ENCODE measurements at places on chromosomes 1 and 21.

- no peak for DNase-seq
These were observed 86.4 kb upstream of the SPATA6 start for GRCh38 chr1:48558366-48558765.

DNA sequence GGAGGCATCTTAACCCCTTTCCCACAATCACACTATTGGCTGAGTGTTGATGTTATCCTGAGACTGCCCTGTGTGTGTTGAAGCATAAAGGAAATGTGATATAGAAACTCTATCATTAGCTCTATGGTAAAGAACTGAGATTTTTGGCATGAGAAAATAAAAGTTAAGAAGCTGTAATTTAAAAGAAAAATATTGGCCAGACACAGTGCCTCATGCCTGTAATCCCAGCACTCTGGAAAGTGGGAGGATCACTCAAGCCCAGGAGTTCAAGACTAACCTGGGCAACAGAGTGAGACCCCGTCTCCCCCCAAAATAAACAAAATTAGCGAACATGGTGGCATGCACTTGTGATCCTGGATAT, 14.2 kb upstream of the RIPK4 start:
- no peak for DNase-seq

- DNase-seq, result no peak
These were observed 271.8 kb downstream of the BRINP2 start for GRCh38 chr1:177442584-177442983.

GRCh38 chr1:30919025-30919881, 10.7 kb upstream of the SDC3 start:
- DNase-seq, result peak; percentile 89

DNA sequence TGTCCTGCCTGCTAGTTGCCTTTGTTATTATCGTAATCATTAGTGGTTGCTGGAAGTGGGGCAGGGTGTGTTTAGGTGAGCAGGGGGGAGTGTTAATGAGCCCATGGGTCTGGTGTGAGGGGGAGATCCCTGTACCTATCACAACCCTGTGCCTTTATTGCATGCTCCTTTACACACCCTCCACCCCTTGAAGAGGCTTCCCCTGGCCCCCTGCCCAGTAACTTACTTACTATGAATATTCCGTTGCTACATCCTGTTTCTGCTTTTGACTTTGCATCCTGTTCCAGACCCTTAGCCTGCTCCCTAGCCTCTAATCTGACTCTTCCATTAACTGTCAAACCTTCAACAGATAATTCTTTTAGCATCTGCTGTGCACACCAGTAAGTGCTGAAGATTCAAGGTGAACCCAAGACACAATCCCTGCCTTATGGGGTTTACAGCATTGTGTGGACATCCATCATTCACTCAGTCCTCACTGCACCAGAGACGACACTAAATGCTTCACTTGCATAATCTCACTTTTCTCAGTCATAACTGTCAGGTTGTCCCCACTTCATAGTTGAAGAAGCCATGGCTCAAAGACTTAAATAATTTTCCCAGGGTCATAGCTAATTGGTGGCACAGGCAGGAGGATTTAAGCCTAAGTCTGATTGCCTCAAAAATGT, 47.9 kb downstream of the CDC7 start:
- DNase-seq, result no peak

GRCh38 chr1:245079021-245079609, 75.7 kb upstream of the KIF26B start:
- DNase-seq, result peak; percentile 52

DNA sequence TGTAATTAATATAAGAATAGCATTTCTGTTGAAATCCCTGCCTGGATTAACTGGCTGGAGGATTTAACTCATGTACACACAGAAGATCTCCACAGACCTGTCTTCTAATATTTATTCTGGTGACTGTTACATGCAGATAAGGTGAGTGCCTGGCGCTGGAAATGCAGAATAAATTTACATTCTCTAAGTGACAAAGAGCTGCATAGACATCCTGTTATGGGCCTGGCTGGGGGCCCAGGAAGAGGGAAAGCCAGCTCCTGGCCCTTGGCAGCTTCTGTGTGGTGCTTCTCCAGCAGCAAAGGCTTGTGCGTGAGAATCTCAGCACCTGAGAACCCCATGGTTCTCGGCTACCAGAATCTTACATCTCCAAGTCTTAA, 446.6 kb downstream of the PTPRU start:
- no peak for DNase-seq

- peak; percentile 92 for DNase-seq
These were observed at the start of gene VAV3 for GRCh38 chr1:107965110-107965991. TSS of gene VAV3 (minus strand) at chr1:107965180. CDS start at chr1:107964869, 311 bp downstream.

DNA sequence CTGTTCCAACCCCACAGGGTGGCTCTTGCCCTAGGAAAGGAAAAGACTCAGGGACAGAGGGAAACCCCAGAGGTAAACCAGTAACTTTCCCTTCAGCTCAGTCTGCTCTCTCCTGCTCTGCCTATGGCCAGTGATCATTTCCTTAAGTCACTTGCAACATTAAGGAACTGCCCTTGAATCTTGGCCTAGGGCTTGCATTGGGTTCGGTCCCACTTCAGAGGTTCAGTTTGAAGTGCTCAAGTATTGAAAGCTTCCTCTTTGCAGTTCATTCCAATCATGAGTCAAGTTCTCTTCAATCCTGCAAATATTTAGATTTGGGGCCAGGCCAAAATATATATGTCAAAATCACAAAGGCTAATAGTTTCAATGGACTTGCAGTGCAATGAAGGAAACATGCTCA, 97.7 kb upstream of the IRF2BP2 start:
- peak; percentile 88 for DNase-seq

- DNase-seq, result no peak
These were observed 35.7 kb upstream of the SYT6 start for GRCh38 chr1:114189398-114189797.

DNA sequence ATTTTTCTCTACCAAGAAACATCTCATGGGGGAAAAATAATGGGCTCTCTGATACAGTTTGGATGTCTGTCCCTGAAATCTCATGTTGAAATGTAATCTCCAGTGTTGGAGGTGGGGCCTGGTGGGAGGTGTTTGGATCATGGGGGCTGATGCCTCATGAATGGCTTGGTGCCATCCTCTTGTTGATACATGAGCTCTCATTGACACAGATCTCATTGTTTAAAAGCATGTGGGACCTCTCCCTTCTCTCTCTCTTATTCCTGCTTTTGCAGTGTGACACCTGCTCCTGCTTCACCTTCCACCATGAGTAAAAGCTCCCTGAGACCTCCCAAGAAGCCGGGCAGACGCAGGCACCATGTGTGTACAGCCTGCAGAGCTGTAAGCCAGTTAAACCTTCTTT, 332.5 kb upstream of the NRIP1 start:
- no peak for DNase-seq

- DNase-seq, result no peak
These were observed 455.9 kb downstream of the PLPP3 start for GRCh38 chr1:56123421-56123820.

GRCh38 chr1:21331752-21332478, 41.7 kb upstream of the ECE1 start:
- DNase-seq, result peak; percentile 38

DNA sequence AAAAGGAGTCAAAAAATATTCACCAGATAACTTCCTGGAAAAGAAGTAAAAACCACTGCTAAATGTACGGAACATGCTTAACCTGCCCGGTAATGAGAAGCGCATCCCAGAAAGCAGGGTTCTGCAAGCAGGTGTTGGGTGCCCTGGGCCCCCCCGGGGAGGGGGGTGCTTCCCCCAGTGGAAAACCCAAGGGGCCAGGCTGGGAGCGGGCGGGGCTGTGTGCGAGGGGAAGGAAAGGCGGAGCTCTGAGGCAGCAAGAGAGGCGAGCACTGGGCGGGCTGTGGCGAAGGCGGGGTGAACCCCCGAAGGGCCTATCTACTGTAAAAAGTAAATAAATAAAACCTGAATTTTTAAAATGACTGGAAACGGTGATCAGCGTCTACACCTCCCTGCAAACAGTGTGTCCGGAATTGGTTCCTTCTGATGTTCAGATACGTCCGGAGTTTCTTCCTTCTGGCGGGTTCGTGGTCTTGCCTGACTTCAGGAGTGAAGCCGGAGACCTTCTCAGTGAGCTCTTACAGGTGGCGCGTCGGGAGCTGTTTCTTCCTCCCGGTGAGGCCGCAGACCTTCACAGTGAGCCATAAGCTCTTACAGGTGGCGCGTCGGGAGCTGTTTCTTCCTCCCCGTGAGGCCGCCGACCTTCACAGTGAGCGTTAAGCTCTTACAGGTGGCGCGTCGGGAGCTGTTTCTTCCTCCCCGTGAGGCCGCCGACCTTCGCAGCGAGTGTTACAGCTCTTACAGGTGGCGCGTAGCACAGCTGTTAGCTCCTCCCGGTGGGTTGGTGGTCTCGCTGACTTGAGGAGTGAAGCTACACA, 13.4 kb downstream of the FTCD start:
- no peak for DNase-seq

DNA sequence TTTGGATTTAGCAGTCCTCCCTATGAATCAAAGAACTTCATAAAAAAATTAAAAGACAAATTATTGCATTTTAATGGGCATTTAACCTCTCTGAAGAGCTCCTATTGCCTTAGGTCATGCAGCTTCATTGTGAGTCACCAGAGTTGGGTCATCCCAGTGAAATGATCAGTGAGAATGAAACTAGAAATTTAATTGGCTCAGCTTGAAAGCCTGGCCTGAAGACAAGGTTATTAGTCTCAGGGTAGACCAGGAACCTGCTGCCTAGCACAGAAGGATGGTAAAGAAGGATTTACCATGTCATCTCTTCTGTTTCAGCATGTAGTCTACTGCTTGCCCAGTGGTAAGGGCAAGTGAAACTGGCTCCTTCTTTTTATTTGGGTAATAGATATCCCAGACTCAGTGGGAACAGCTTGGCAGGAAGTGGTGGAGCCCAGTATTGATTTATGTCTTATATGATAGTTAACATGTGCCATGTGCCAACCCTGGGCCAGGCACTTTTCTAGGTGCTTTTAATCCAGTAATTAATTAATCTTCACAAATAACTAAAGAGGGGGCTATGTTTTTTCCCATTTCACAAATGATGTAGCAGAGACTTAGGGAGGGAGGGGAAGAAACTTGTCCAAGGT, 23.6 kb downstream of the LAMC2 start:
- DNase-seq, result peak; percentile 73

DNA sequence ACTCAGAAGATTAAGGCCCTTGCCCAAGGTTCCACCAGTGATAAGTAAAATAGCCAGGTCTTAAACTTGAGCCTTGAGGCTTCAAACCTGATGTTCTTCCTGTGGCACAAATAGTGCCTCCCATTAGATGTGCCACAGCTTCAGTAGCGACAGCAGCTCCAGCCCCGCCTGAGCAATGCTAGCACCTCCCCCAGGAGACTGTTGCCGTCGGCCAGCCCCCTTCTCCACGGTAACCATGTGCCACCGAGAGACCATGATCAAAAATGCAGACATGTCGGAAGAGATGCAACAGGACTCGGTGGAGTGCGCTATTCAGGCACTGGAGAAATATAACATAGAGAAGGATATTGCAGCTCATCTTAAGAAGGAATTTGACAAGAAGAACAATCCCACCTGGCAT, 32.2 kb downstream of the KLHDC7A start:
- DNase-seq, result no peak

GRCh38 chr1:189769448-189769847, 708.2 kb downstream of the BRINP3 start:
- DNase-seq, result no peak

DNA sequence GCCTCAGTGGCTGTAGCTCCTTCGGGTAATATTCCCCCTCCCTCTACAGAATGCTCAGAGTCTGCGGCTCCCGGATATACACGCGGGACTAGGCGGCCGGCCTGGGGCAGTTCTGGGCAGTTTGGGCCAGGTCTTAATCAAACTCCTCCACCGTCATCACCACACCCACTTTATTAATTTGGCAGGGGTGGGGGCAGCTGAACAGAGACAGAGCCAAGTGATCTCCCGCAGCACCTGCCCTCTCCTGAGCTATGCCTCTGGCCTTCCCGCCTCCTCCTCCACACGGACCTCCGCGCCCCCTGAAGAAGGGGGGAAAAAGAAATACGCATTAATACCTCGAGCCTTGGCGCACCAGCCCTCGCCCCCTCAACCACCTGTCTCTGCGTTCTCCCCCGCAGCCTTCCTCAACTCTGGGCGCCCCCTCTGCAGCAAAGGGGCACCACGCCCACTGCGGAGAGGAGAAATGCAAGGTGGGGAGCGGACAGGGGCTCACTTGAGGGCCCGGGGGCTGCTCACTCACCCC, 42.6 kb downstream of the CD34 start:
- DNase-seq, result no peak

DNA sequence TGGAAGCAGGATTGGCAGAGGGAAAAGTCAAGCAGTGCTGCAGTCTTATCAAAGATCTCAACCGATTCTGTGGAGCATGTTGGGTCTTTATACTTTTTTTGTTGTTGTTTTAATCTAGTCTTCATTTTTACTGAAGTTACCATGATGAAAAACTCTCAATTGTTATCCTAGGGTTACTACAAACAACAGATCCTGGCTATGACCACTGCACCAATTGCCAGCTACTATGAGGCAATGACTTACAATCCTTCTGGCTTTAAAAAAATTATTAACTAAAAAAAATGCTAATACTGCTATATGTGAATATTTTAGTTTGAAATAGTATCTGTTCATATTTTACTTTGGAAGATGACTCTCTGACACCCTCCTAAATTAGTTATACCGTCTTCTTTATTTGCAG, 145.9 kb downstream of the CNIH3 start:
- DNase-seq, result no peak

GRCh38 chr1:96234299-96234698, 487.3 kb upstream of the PTBP2 start:
- DNase-seq, result no peak

- no peak for DNase-seq
These were observed 2.4 kb upstream of the TMEM125 start for GRCh38 chr1:43267291-43267805.

DNA sequence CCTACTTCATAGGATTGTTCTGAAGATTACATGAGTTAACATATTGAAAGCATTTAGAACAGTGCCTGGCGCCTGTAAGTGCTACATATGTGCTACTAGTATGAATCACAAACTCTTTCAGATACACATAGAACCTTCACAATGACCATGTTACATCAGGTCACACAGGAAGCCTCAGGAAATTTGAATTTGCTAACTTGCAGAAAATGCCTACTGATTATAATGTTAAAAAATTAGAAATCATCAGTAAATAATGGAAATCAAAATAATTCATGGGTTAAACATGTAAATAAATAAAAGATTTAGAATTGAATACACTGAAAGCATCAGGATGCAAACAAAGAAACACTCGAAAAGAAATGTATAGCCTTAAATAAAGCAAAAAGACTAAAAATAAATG, 94.9 kb downstream of the SPAG17 start:
- DNase-seq, result no peak

DNA sequence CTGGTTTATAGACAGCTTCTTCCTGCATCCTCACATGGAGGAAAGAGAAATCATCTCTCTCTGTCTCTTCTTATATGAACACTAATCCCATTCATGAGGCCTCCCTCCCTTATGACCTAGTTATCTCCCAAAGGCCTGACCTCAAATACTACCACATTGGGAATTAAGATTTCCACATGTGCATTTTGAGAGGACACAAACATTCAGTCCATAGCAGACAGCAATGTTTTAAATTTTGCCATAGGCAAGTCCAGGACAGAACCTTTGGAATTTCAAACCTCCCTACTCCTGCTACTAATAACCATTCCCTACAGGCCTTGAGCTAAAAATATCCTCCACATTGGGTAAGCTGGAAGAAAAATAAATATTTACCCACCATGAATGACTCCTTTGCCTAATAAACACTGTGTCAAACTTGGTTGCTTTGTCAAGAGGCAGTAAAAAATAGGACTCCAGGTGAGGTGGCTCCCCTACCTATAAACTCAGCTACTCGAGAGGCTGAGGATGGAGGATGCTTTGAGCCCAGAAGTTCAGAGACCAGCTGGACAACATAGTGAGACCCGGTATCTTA, 113.7 kb downstream of the ZNF281 start:
- no peak for DNase-seq

All from suppressor macrophage treated with lipopolysaccharide for 1 hour (primary cell).